ENCODE measurements at places on chromosomes 5 and 9.

DNA sequence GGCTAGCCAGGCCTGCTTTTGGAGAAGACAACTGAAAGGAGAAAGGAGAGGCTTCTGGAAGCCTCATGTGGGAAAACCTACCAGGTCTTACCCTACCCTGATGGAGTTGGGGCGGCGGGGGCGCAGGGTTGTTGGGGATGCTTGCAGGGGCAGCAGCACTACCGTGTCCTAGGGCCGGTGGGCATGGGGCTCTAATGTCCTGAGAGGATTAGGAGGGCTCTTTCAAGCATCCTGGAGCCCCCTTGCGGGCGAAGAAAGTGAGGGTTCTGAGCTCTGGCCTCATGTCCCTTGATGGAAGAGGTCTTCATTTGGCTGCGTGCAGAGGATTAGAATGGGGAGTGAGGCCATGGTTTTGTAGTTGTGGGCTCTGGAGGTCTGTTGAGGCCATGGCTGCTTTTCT, 86.9 kb upstream of the PITX1 start:
- no peak for DNase-seq

DNA sequence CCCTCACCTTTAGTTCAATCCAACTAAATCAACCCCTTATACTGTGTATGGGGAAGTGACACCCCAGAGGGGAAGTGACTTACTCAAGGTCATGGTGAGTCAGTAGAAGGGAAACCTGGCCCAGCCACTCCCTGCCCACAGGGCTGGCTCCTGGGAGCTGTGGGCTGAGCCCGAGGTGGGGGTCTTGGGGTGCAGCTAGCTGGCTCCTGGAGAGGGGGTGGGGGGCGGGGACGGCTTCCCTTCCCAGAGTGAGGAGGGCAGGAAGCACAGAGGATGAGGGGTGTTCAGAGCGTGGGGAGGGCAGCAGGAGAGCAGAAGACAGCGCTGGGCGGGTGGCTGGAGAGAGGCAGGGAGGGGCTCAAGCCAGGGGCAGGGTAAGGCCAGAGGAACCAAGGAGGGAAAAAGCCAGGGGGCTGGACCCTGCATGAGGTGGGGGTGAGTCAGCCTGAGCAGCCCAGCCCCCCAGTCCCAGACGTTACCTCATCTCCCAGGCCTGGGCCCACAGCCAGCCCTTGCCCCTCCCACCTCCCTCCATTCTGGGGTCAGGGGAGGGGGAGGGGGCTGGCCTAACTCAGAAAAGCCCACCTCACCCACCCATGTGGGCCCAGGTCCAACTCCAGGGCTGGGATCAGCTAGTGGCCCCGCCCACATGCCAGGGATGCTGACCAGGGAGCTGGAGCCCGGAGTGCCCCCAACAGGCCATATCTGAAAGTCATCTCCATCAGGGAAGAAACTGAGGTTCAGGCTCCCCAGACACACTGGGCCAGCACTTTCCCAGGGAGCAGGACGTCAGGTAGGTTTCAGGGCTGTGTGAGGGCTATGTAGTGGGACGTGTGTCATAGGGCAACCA, 2.8 kb downstream of the PDLIM7 start:
- DNase-seq, result no peak

DNA sequence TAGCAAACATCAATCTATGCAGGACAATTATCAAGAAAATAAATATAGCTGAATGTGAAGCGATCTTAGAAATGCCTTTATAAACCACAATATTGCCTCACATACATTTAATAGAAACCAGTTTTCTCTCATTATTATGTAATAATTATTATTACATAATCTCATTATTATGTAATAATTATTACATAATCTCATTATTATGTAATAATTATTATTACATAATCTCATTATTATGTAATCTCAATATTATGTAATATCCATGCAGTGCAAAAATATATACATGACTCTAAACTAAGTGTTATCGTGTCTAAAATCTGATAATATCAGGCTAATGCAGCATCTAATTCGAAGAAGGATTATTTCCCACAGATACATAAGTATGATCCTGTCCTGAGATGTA, 563.9 kb upstream of the SEMA6A start:
- DNase-seq, result no peak

DNA sequence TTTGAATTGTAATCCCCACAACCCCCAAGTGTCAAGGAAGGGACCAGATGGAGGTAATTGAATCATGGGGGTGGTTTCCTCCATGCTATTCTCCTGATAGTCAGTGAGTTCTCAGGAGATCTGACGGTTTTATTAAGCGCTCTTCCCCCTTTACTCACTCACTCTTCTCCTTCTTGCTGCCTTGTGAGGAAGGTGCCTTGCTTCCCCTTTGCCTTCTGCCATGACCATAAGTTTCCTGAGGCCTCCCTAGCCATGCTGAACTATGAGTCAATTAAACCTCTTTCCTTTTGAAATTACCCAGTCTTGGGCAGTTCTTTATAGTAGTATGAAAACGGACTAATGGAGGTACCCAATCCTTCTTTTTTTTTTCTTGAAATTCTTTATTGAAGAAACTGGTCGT, 2.2 kb upstream of the CEP120 start:
- no peak for DNase-seq

- no peak for DNase-seq
These were observed 38.0 kb upstream of the TCERG1 start for GRCh38 chr5:146409054-146409671.

- DNase-seq, result no peak
These were observed 1.4 kb upstream of the LARP1 start for GRCh38 chr5:154753792-154754191.

DNA sequence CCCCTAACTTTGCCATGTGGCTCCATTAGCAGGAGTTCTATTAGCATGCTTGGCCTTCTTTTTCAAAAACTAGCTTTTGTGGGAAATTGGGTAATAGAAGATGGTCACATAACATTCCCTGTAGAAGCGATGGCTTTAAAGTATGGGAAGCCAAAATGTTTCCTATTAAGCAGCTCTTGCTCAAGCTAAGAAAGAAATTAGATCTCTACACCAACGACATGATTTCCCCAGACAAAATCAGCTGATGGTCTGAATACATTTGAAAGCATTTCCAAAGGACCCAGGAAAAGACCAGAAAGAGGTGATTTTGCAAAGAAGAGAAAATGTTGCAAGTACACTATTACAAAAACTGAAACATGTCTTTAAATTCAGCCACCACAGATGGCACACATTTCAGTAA, 4.8 kb upstream of the NFIL3 start:
- no peak for DNase-seq

DNA sequence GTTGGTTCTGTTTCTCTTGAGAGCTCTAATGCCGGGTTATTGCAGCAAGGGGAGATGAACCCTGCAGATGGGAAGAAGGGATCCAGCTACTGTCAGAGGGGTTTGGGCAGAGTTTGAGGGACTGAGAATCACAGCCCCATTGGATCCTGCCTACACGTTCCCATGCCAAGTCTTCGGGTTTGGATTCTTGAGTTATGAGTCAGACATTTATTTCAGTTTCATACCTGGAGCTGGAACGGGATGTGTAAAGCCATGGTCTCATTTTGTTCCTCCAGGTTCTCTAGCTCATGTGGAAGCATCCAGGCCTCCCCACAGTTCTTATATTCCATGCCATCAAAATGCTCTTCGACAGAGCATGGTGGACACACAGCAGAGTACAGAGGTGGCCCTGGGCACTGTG, 275.4 kb upstream of the IRX4 start:
- no peak for DNase-seq

DNA sequence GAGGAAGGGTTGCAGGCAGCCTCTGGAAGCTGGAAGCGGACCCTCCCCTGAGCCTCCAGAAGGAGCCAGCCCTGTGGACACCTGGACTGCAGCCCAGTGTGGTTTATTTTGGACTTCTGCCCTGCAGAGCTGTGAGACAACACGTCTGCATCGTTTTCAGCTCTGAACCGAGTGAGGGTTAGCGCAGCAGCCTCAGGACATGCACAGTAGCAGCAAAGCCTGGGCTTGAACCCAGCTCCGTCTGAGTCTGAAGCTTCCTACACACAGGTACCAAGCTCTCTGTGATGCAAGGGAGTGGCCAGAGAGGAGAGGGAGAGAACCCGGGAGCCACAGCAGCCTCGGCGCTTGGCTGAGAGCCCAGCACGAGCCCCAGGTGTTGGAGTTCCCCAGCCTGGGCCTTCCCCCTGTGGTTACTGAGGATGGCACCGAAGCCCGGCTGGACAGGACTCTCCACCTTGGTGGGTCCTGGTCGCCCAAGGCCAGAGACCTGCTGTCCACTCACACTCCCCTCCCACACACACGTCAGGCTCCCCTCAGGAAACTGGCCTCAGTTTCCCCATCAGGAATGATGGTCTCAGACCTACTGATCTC, 128.2 kb downstream of the OLFM1 start:
- no peak for DNase-seq

DNA sequence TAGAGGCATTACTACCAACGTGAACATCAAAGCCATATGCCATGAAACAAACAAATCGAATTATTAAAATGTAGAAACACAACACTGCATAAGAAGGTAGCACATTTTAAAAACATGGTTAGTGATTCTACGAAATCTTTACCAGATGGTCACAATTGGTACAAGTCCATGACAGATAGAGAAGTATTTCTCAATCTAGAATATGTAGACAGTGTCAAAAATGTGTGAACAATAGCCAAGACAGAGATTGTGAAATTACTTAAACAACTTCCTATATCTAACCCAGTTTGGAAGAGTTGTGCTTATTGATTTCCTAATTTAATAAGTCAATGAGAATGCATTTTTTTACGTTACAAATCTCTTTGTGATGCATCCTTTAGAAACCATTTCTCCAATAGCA, 1121.6 kb downstream of the MAT2B start:
- no peak for DNase-seq

- no peak for DNase-seq
These were observed 861 bp downstream of the NTRK2 start for GRCh38 chr9:84670138-84671041.

- DNase-seq, result no peak
These were observed 5.0 kb downstream of the OR2V2 start for GRCh38 chr5:181152406-181152805.

GRCh38 chr5:5105531-5105930, 34.6 kb upstream of the ADAMTS16 start:
- DNase-seq, result no peak

- DNase-seq, result no peak
These were observed 78.2 kb downstream of the ALDH7A1 start for GRCh38 chr5:126516852-126517251.

GRCh38 chr9:33234511-33235467, 5.2 kb upstream of the SPINK4 start:
- DNase-seq, result no peak

DNA sequence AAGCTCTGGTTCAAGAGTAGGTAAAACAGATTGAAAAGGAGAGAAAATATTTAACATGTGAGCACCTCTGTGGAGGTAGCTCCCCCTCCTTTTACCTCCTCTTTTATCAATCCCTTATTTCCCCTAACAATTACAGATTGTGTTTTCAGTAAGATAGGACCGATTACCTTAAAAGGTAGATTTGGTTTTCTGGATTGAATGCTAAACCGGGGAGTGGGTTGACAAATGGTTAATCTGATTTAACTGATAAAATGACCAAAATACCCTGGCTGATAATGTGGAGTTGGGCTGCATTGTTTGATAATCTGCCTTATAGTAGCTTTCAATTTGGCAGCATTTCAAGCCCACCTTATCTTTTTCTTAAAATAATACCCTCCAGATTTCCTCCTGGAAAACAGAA, 83.9 kb downstream of the EGFLAM start:
- DNase-seq, result no peak

DNA sequence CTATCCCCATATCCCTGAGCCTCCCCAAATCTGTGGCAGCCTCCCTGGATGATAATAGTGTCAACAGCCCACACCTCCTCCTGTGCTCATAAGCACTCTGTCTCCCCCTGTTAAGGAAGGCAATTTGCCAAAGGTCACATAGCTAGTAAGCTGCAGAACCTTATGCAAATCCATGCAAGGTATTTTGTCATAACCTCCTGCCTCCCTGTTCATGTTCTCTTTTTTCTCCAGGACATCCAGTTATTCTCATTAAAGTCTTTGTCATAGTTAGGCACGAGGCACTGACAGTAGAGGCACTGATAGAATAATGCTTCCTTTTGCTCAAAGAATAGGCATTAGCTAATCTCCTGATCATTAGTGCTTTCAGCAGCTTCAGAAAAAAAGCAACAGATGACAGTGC, 10.2 kb upstream of the AUH start:
- no peak for DNase-seq

DNA sequence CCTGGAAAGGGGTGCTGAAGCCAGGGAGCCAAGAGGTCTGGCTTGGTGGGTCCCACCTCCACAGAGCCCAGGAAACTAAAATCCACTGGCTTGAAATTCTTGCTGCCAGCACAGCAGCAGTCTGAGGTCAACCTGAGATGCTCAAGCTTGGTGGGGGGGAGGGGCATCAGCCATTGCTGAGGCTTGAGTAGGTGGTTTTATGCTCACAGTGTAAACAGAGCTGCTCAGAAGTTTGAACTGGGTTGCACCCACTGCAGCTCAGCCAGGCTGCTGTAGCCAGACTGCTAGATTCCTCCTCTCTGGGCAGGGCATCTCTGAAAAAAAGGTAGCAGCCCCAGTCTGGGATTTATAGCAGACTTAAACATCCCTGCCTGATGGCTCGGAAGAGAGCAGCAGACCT, 55.5 kb upstream of the FBXL17 start:
- DNase-seq, result no peak

- DNase-seq, result no peak
These were observed 232.0 kb upstream of the ANKRD55 start for GRCh38 chr5:56464935-56465768.

GRCh38 chr5:127930311-127930710, 153.3 kb upstream of the SLC12A2 start:
- DNase-seq, result peak; percentile 12

- DNase-seq, result peak; percentile 73
These were observed 588 bp downstream of the TRAF2 start for GRCh38 chr9:136886610-136887597.

- no peak for DNase-seq
These were observed 89.9 kb downstream of the ARL15 start for GRCh38 chr5:54220230-54221040.

DNA sequence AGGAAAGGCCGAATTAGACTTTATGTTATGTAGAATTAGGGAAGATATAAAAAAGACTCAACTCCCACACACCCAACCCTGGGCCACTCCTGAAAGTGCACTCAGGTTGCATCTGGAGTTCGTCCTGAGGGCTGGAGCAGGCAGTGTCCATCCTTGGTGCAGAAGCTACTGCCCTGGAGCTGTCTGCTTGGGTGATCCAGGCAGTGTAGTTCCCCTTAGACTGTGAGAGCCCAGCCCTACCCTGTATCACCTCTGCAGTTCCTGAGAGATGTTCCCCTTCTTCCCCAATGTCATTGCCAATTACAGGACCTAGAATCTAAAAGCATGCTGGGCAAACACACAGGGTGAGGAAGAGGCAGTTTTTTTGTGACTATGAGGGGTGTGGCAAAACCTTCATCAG, 368.3 kb upstream of the ST8SIA4 start:
- no peak for DNase-seq

GRCh38 chr9:113659039-113659438, 195.5 kb downstream of the RGS3 start:
- DNase-seq, result no peak

Data from stimulated activated effector memory CD8-positive, alpha-beta T cell treated with anti-CD3 and anti-CD28 coated beads, Interleukin-12 subunit alpha, Interleukin-12 subunit beta, amount 100 ng/mL, for 72 hours (primary cell).